Natural killer cell (primary cell): ENCODE measurements at places on chromosomes 6 and 20. TPM values are rescaled to one million over a fixed set of nuclear protein-coding genes. Genes with fewer than 3 reads are reported as not detected.

The PHF10 gene
- total RNA-seq = 53.6 TPM

The MAS1L gene
- total RNA-seq = not detected

DNA sequence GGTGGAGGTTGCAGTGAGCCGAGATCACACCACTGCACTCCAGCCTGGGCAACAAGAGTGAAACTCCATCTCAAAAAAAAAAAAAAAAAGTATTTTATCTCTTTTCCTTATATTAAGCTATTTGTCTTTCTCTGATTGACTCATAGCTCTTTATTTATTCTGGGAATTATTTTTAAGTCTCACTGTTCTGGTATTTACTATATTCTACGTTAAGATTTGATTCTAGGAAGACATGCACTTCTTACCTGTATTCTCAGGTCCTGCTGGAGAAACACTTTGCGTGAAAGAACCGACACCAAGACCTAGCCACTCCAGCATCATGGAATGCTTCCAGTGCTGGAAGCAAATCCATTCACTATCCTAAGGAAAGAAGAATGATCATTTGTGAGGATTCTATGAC, 17.6 kb downstream of the ZNFX1 start:
- H3K27ac ChIP-seq = no peak overlapping the region
- no peaks in the 10 kb centered on the region for H3K4me1 ChIP-seq
- H3K4me3 ChIP-seq = no peak overlapping the region

The MAP3K5 gene
- 35.4 TPM for total RNA-seq

- H3K4me3 ChIP-seq = no peak overlapping the region
- H3K4me1 ChIP-seq = no peaks in the 10 kb centered on the region
- no peak overlapping the region for H3K27ac ChIP-seq
Observed at GRCh38 chr20:34621383-34622367, 55.2 kb downstream of the PIGU start.

DNA sequence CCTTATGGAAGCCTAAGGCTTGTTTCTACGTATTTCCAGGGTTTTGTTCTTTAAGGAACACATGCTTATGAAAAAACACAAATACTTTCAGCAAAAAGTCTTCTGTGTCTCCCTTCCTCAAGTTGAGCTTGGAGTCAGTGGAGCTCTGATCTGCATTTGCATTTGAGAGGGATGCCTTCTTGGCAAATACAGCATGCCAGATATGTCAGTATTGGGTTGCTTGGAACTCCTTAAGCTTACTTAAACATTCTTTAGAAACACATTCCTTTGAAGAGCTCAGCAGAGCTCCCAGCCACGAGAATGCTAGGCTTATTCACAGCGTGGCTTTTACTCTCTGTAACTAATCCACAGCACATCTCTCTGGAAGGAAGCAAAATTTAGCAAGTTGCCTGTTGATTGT, 68.3 kb downstream of the ANKRD6 start:
- DNase-seq = no peak
- no peak overlapping the region for H3K4me3 ChIP-seq
- H3K27ac ChIP-seq = no peak overlapping the region
- no peaks in the 10 kb centered on the region for H3K36me3 ChIP-seq

DNA sequence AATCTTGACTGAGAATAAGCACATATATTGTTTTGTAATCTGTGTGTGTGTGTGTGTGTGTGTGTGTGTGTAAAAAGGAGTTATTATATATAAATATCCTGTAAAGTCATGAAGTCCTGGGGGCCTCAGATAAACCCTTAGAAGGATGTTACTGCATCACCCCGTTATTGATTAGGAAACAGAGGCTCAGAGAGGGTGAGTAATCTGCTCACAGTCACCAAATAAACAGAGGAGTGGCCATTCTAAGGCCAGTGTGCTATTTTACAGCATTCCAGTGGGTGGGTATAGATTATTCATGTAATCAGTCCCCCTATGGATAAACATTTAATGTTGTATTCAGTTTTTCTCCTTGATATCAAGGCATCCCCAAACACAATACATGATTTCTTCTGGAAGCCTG, 87.1 kb downstream of the CDC5L start:
- H3K36me3 ChIP-seq = no peaks in the 10 kb centered on the region
- DNase-seq = no peak
- H3K27me3 ChIP-seq = no peaks in the 10 kb centered on the region

The SLPI gene
- total RNA-seq = not detected

The GNMT gene
- 2.0 TPM for total RNA-seq

GRCh38 chr6:56806368-56806767, 148.5 kb upstream of the BEND6 start:
- no peak overlapping the region for H3K27ac ChIP-seq
- H3K27me3 ChIP-seq = no peaks in the 10 kb centered on the region
- no peaks in the 10 kb centered on the region for H3K4me1 ChIP-seq
- no peaks in the 10 kb centered on the region for H3K36me3 ChIP-seq
- DNase-seq = no peak
- no peak overlapping the region for H3K4me3 ChIP-seq

- no peaks in the 10 kb centered on the region for H3K27me3 ChIP-seq
- peak; percentile 41 for DNase-seq
Observed at GRCh38 chr6:159969921-159970320, 1.0 kb downstream of the IGF2R start.

DNA sequence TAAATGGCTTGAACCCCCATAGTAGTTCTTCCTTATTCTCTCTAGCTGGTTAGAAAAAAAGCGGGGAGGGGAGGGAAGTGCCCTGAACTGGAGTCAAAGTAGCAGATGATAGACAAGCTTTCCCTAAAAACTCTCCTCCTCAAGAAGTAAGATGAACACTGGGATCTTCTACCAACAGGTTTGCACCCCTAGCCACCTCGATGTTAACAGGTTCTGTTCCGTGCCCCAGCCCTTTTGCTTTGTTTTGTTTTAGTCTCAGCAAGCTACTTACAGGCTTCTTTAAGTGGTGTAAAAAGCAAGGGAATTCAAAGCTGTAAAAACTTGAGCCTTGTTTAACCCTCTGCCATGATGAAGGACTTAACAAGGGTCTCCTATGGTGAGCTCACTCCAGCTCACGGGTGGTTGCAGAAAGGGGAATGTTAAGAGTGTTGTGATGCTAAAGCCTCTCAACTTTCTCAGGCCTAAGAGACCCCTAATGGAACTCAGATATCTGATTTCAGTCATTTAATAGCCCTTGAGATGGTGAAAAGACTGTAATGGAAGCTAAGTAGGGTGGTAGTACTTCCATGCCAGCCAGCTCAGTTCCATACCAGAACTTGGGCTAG, 106.0 kb downstream of the FOXO3 start:
- H3K4me3 ChIP-seq = no peak overlapping the region
- peaks cover 4% of the 10 kb centered on the region for H3K4me1 ChIP-seq
- peaks cover 10% of the 10 kb centered on the region for H3K36me3 ChIP-seq
- DNase-seq = no peak
- H3K27ac ChIP-seq = no peak overlapping the region

DNA sequence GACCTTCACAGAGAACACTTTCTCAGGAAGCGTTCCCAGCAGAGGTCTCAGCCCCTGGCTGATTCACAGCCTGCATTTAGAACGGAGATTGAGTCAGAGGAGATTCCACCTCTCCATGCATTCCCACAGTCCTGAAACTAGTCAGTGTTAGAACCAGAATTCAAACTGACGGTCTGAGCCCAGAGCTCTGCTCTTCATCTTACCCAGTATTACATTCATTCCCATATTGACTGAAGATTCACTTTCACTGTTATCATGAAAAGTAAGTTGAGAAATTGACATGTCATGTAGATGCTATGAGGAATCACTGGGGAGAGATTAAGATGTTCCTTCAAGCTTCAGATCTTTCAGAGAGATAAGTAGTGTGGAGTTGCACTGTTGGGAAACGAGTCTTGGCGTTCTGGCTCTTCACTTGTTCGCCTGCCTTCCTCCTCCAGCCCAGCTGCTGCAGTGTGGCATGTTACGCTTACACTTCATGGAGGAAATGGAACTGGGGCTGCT, 28.3 kb downstream of the MAS1 start:
- no peak overlapping the region for H3K27ac ChIP-seq
- H3K4me3 ChIP-seq = no peak overlapping the region
- H3K27me3 ChIP-seq = peaks cover 3% of the 10 kb centered on the region
- no peak for DNase-seq

DNA sequence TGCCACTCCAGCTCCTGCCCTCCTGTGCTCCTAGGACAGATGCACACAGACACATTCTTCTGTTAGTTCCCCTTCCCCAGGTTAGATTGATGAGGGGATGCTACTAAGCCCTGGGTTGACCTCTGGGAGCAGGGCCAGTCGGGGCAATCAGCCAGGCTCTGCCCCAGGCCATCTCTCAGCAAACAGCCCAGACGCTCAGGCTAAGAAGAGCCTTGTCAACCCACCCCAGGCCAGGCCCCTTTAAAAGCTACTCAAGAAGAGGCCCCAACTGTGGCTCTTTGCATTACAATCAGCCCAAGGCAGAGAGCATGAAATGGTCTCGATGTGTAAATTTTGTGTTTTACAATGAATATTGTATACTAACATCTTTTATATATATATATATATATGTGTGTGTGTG, 107.4 kb downstream of the TFAP2A start:
- no peak for DNase-seq
- no peaks in the 10 kb centered on the region for H3K4me1 ChIP-seq
- H3K27me3 ChIP-seq = no peaks in the 10 kb centered on the region
- H3K4me3 ChIP-seq = no peak overlapping the region
- no peak overlapping the region for H3K27ac ChIP-seq

DNA sequence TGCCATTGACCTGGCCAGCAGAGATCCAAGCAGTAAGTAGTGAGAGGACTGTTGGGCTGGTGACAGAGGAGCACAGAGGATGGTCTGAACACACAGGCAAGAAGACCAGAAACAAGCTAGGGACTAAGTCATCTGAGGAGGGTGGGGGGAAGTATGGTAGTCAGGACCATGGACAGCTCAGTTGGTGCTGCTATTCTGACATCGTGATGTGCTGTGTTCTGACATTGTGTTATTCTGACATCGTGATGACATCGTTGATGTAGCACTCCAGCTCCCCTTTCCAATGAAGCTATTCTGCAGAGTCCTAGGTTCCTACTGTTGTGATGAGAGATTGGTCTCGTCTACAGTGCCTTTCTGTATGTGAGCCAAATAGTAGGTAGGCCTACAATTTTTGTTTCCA, 28.7 kb downstream of the CFAP206 start:
- no peaks in the 10 kb centered on the region for H3K27me3 ChIP-seq
- H3K4me3 ChIP-seq = no peak overlapping the region
- H3K27ac ChIP-seq = no peak overlapping the region
- no peaks in the 10 kb centered on the region for H3K4me1 ChIP-seq
- H3K36me3 ChIP-seq = no peaks in the 10 kb centered on the region

The LY6G6C gene
- not detected for total RNA-seq

DNA sequence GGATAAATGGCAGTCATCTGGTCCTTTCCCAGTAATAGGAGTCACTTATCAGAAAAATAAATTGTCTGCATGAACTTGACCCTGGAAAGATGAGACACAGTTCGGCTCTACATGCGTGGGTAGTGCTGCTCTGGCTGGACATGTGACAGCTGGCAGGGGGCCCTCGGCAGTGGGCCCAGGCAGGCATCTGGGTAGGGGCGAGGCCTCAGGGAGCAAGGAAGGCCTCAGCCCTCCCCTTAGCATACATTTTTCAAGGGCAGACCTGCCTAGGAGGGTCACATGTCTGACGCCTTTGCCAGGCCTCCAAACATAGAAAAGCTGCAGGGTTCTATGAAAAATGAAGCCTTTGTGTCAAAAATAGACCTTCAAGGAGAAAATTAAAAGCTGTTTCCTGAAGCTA, 12.8 kb upstream of the ILRUN start:
- H3K4me1 ChIP-seq = no peaks in the 10 kb centered on the region
- no peaks in the 10 kb centered on the region for H3K36me3 ChIP-seq
- DNase-seq = no peak
- no peak overlapping the region for H3K4me3 ChIP-seq
- no peak overlapping the region for H3K27ac ChIP-seq
- H3K27me3 ChIP-seq = no peaks in the 10 kb centered on the region

DNA sequence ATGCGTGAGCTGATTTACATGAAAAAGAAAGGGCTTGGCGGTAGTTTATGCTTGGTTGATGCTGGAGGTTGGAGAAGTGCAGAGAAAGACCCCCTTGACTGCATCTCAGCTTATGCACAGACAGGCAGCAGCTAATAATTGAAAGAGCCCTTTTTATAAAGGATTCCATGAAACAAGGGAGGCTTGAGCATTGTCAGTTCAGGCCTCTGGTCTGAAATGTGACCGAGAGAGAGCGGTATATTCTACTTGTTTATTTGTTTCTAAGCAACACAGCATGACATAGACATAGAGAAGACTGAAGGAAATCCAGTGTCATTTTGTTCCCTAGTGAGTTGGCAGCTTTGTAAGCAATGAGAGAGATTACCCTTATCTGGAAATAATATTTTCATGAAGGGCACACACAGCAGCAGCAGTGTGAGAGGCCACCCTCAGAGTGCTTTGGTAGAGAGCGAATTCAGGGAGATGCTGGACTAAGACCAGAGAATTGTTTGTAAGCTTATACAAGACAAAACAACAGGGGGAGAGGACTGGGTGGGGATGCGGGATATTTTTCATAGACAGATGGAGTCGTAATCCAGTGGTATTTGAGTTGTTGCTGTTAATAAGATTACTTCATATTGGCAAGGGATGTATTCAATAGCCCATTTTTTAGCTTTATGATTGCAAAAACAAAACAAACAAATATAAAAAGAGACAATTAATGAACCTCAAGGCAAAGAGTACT, 34.6 kb upstream of the LAMA2 start:
- no peaks in the 10 kb centered on the region for H3K4me1 ChIP-seq
- no peaks in the 10 kb centered on the region for H3K36me3 ChIP-seq
- no peak overlapping the region for H3K4me3 ChIP-seq

The C20orf144 gene
- 0.33 TPM for total RNA-seq

GRCh38 chr20:61219021-61219431, 33.0 kb upstream of the CDH4 start:
- no peaks in the 10 kb centered on the region for H3K27me3 ChIP-seq
- no peaks in the 10 kb centered on the region for H3K36me3 ChIP-seq
- DNase-seq = no peak
- no peaks in the 10 kb centered on the region for H3K4me1 ChIP-seq

The EYS gene
- total RNA-seq = 0.55 TPM

DNA sequence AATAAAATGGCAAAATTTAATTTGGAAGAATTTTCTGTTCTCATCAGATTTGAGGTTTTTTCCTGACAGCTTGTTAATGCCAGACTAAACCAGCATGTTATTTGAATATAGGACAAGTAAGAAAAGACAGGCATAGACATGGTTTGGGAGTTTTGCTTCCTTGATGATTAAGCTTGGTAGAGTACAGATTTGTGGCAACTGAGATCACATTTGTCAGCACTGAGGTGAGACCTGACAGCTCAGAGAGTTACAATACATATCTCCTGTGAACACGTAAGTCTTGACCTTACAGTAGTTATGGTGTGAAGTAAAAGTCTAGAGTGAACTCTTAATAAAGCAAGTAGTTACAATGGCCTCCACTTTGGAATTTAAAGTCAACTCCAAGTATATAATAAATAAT, 34.5 kb downstream of the CENPW start:
- DNase-seq = no peak
- H3K36me3 ChIP-seq = no peaks in the 10 kb centered on the region
- no peak overlapping the region for H3K4me3 ChIP-seq
- H3K27me3 ChIP-seq = no peaks in the 10 kb centered on the region
- no peak overlapping the region for H3K27ac ChIP-seq

The SNAP91 gene
- not detected for total RNA-seq

GRCh38 chr6:135018941-135019340, 35.7 kb downstream of the HBS1L start:
- DNase-seq = no peak
- no peaks in the 10 kb centered on the region for H3K36me3 ChIP-seq
- no peak overlapping the region for H3K27ac ChIP-seq

The APOBEC2 gene
- not detected for total RNA-seq
